ENCODE measurements at places on chromosomes 1 and 21.

DNA sequence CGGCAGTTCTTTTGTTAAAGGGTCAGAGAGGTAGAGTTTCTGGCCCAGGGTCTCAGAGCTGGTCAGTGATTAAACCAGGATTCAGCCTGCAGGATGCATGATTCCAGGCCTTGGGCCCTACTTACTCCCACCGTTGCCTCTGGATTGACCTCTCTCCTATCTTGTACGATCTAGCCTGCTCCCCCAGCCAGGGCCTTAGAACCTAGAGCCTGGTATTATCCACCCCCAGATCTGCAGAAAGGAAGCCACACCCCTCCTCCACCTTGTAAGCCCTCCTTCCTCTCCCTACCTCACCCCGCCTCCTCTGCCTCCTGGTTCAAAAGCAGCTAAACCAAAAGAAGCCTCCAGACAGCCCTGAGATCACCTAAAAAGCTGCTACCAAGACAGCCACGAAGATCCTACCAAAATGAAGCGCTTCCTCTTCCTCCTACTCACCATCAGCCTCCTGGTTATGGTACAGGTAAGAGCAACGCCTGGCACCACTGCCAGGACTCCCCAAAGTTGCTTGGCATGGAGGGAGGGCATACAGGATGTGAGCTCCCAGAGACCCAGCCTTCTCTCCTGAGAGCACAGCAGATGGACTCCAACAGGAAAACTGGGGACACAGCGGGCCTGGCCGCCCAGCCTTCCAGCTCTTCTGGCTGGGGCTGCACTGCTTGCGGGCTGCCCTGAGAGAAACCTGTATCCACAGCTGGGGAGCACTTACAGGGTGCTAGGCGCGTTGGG lies at the start of gene CD52:
TSS of gene CD52 (plus strand) at position 347 of the 726 bp plus-strand sequence. CDS start at position 407, 60 bp downstream.
- no peak for DNase-seq

GRCh38 chr21:27190601-27191000 lies 223.7 kb upstream of the ADAMTS5 start:
- DNase-seq = no peak

DNA sequence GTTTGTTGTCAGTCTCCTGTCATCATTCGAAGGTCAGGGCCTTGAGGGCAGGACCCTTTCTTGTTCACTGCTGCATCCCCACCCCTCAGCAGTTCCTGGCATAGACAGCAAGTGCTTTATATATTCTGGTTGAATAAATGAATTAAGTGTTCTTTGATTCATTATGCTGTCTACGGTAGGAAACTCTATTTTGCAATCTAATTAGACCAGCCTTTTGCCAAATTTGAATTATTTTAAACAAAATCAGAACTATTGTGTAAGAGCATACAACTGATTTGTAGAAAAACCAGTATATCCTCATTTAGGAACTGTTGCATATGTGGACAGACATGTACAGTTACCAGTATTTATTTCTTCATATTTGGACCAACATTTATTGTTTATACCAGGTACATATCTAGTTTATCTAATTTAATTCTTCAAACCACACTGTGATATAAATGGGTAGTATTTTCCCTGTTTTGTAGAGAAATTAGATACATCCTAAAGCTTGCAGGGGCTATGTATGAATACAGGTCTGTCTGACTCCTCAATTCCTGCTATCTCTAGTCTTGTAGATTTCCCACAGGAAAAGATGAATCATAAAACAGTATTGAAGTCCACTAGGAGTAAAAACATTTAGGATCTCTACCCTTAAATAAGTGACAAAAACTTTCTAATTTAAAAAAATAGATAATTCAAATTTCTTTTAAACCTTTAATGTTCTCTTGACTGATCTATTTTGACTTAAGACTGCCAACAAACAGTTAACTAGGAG lies 10.4 kb downstream of the MGST3 start:
- no peak for DNase-seq

DNA sequence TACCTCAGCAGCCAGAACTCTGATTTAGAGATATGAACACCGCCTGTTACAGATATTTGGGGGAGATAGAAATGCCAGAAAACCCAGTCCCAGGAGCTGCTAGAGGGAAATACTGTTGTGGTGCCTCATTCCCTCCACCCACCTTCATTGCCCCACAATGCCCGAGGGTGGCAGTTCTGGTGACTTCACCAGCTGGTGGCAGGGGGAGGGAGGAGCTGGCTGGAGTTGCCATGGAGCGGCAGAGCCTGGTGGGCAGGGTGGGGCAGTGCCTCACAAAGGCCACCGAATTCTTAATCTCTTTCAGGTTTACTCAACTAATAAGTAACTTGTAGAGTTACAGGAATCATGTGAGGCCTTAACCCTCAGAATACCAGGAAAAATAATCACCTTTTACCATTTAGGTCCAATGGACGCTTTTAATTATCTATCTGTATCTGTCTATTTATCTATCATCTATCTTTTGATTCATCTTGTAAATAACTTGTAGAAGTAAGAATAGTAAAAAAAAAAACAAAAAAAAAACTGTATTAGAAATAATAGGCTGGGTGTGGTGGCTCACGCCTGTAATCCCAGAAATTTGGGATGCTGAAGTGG lies 11.7 kb upstream of the S100A11 start:
- peak; percentile 75 for DNase-seq

DNA sequence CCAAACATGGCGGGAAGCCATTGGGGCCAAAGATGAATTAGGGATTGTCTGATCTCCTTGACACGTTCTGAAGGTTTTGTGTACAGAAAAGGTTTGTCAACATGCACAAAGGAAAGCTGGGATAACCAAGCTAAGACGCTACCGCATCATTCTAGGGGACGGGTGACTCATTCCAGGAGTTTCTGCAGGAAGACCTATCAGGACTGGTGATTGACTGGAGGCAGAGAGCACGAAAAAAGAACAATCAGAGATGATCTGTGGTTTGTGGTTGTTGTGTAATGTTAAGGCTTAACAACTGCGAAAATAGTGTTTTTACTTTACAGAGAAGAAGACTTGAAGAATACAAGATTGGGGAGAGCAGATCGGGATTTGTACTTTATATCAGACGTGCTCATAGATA lies 22.2 kb upstream of the ERG start:
- no peak for DNase-seq

DNA sequence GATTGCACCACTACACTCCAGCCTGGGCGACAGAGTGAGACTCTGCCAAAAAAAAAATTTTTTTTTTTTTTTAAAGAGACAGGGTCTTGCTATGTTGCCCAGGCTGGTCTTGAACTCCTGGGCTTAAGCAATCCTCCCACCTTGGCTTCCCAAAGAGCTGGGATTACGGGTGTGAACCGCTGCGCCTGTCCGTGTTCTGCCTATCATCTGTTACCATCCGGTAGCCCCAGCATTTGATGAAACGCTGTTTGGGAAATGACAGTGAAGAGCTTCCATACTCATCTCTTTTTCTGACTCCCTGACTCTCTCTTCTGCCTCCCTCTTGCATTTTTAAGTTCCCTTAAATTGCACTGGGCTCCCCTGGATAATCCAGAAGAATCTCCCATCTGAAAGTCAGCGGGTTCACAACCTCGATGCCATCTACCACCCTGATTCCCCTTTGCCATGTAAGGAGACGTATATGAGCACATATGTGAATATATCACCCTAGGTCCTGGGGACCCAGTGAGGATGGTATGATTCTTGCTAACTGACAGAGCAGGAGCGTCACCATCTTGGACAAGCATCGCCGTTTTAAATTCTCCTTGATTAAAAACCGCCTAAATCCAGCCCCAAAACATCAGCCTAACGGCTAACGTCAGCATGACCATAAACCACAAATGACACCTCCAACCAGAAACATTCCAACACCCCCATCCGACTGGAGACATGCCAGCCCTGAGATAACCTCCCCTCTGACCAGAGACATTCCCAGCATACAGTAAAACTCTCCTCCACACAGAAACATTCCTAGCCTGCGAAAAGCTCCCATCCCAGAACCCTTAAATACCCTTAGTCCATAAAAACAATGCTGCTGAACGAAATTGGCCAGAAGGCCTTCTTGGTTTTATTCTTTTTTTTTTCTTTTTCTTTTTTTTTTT lies 12.4 kb downstream of the TNFRSF8 start:
- no peak for DNase-seq

DNA sequence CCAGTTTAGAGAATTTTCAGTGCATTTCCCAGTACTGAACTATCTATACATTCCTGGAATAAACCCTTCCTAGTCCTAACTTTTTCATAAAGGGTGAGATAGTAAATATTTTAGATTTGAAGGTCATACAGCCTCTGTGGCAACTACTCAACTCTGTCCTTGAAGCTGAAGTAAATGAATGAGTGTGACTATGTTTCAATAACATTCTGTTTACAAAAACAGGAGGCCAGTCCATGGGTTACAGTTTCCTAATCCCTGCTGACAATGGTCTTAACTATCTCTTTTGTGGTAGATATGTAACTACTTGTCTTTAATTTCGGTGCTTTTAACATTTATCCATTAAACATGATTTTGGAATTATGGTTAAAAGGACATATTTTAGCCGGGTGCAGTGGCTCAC lies 4.3 kb downstream of the ZNF684 start:
- DNase-seq = no peak

DNA sequence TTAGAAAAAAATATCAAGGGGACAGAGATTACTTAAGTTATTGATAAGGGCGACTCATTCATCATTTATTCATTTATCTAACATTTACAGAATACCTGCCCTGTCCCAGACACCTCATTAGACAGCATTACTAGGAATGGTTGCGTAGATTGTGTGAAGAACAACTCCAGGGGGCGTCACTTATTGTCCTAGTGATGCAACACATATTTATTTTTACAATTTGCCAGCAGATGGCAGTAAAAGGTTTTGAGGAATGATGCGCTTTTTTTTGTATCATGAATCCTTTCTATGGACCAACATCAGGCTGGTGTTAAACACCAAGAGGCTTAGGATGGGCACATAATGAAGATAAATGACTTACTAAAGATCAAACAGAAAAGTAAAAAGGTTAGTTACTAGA lies 5.5 kb downstream of the NCAM2 start:
- DNase-seq = no peak

DNA sequence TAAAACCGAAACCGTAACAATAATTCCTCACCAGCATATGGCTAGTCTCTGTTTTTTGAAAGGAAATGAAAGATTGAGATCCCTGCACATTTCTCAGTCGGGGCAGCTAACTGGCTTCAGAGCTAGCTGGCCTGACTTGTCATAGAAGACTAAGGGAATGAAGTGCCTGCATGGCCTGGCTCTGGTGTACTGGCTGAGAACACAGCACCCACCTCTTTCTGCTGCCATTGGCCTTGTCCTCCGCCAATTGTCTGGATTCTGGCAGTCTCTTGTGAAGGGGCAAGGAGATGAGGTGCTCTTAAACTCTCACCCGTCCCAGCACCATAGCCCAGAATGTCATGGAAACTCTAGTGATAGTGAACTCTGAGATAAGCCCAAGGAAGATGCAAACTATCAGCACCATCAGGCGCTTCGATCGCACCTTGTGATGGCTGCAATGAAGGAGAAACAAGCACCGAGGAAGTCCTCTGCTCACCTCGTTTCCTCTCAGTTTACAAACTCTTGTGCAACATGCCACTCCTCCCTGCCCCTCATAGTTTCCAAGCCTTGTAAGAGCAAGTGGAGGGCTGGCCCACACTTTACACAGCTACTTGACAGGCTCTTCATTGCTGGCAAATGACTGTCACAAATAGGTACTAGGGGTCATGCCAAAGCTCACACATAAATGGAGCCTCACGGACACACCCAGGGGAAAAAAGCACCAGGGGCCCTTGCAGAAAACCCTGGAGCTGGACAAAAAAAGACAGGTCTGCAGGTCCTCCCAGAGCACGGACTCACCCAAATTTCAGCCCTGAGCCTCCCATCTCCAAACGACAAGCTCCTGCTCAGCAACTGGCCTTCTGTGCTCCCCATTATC lies 16.4 kb downstream of the INPP5B start:
- DNase-seq = no peak

DNA sequence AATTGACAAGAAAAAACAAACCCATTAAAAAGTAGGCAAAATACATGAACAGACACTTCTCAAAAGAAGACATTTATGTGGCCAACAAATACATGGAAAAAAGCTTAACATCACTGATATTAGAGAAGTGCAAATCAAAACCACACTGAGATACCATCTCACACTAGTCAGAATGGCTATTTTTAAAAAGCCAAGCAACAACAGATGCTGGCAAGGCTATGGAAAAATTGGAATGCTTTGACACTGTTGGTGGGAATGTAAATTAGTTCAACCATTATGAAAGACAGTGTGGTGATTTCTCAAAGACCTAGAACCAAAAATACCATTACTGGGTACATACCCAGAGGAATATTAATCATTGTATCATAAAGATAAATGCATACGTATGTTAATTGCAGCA lies 641.1 kb upstream of the B3GALT2 start:
- no peak for DNase-seq

GRCh38 chr1:18989176-18989799 lies 32.8 kb upstream of the IFFO2 start:
- no peak for DNase-seq

DNA sequence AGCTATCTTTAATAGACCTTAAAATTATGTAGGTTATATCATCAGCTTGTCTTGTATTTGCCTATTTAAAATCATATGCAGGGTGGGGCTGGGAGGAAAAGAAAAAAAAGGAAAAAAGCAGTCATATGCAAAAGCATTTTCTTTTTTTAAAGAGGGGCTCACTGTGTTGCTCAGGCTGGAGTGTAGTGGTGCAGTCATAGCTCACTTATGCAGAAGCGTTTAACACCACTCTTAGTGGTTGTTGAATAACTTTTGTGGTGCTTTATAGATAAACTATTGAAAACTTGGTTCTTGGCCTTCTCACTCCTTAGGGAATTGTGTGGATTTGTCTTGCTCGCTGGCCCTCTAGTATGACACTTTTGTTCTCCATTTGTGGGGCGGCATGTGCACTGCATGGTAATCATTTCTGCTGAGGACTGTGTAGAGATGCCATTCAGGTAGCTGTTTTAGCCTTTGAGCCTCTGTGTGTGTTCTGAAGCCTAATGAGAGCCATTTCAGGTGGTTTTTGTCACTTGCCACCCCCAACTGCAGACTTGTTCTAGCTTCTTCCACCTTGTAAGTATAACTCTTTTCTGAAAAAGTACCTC lies 77.8 kb downstream of the KIF1B start:
- no peak for DNase-seq

- no peak for DNase-seq
Measured at GRCh38 chr1:216223486-216223885, 199.8 kb downstream of the USH2A start.

GRCh38 chr1:181779343-181779742 lies 282.2 kb downstream of the ZNF648 start:
- no peak for DNase-seq

DNA sequence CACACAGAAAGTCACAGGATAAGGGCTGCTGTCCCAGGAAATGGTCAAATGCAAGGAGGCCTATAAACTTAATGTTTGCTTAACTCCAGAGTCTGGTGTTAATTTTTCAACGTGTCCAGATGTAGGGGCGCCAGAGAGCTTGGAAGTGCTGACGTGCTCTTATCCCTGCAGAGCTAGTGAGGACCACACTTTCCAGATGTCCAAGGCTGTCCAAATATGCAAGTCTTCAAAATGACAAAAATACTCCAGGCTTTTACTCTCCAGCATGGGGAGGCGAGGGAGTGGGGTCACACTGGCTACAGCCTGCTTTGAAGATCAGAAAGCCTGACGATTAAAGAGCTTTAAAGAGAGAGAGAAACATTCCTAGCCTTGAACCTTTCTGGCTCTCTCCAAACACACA lies 57.6 kb downstream of the ABCA4 start:
- no peak for DNase-seq

- no peak for DNase-seq
Measured at GRCh38 chr21:37257511-37257966, 9.6 kb downstream of the VPS26C start.

- DNase-seq = no peak
Measured at GRCh38 chr1:36475341-36475740, 7.4 kb downstream of the CSF3R start.

- no peak for DNase-seq
Measured at GRCh38 chr1:64090436-64090835, 113.0 kb upstream of the UBE2U start.
